Progenitor cell of endocrine pancreas (in vitro differentiated cells): ENCODE measurements at places on chromosomes 12 and 14. TPM values are rescaled to one million over a fixed set of nuclear protein-coding genes. Genes with fewer than 3 reads are reported as not detected.

The CFAP54 gene
- 5.9 TPM in 2 replicates for total RNA-seq

GRCh38 chr14:72521045-72521444, 372.9 kb downstream of the DPF3 start:
- no peaks in the 10 kb centered on the region for H3K4me1 ChIP-seq
- no peaks in the 10 kb centered on the region for H3K36me3 ChIP-seq
- peaks cover 3% of the 10 kb centered on the region for H3K27me3 ChIP-seq
- no peak overlapping the region for H3K27ac ChIP-seq
- no peak for DNase-seq
- no peak overlapping the region for H3K4me3 ChIP-seq

- H3K27ac ChIP-seq = no peak overlapping the region
- H3K4me3 ChIP-seq = no peak overlapping the region
- H3K36me3 ChIP-seq = peaks cover 5% of the 10 kb centered on the region
- no peak for DNase-seq
Observed at GRCh38 chr12:998020-998874, 7.2 kb downstream of the ERC1 start.

- H3K36me3 ChIP-seq = no peaks in the 10 kb centered on the region
- peaks cover 4% of the 10 kb centered on the region for H3K27me3 ChIP-seq
- peak overlapping the region; percentile 74 for H3K27ac ChIP-seq
- no peak overlapping the region for H3K4me3 ChIP-seq
- no peaks in the 10 kb centered on the region for H3K4me1 ChIP-seq
- no peak for DNase-seq
Observed at GRCh38 chr14:92439537-92440344, 73.8 kb upstream of the RIN3 start.

DNA sequence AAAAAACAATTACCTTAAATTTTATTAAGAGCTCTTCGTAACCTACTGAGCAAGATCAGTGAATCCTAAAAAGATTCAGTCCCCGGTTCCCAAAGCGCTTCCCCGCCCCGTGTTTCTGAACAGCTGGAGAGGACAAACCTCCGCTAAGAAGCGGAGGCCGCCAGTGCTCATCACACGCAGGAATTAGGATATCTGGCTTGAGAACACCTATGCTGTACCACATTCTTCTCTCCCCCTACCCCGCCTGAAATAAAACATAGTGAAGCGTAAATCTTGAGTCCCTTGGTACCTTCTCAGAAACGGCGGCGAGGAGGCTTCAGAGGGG, 774 bp upstream of the WDR20 start:
- peaks cover 4% of the 10 kb centered on the region for H3K36me3 ChIP-seq
- no peaks in the 10 kb centered on the region for H3K27me3 ChIP-seq
- peaks cover 15% of the 10 kb centered on the region for H3K4me1 ChIP-seq
- peak overlapping the region; percentile 99 for H3K4me3 ChIP-seq
- peak overlapping the region; percentile 94 for H3K27ac ChIP-seq

DNA sequence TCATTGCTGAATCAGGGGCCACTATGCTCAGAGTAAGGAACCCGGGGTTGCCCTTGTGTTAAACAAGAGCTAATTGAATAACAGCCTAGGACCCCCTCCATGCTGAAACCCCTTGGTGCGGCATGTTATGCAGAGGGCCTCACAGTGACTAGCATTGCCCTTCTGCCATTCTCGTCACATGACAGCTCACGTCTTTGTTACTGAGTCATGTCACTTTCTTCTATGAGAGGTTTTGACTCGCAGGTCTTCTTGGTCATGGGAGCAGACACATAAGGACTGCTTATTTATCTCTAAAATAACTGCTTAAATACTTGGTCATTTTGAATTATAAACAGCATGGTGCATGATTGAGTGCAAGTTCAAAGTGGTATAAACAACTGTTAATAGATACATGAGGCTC, 24.9 kb downstream of the TCTN1 start:
- H3K27me3 ChIP-seq = no peaks in the 10 kb centered on the region
- peaks cover 2% of the 10 kb centered on the region for H3K36me3 ChIP-seq
- H3K27ac ChIP-seq = no peak overlapping the region
- H3K4me1 ChIP-seq = no peaks in the 10 kb centered on the region
- DNase-seq = no peak

DNA sequence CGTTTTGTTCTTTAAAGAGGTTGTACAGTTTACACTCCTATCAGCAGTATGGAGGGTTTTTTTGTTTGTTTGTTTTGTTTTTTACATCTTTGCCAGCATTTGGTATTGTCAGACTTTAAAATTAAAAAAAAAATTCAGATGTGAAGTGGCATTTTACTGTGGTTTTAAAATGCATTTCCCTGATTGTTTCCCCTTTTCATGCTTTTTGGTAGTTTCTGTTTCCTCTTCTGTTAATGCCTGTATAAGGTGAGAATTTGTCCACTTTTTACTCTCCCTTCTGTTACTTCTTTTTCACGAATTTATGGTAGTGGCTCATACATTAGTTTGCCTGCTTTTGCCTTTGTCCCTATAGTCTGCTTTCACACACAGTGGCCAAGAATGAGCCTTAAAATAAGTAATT, 36.6 kb downstream of the MNAT1 start:
- no peaks in the 10 kb centered on the region for H3K4me1 ChIP-seq
- DNase-seq = no peak
- H3K27me3 ChIP-seq = no peaks in the 10 kb centered on the region
- no peak overlapping the region for H3K27ac ChIP-seq
- H3K36me3 ChIP-seq = peaks cover 1% of the 10 kb centered on the region
